ENCODE measurements at places on chromosomes 6 and 20.

DNA sequence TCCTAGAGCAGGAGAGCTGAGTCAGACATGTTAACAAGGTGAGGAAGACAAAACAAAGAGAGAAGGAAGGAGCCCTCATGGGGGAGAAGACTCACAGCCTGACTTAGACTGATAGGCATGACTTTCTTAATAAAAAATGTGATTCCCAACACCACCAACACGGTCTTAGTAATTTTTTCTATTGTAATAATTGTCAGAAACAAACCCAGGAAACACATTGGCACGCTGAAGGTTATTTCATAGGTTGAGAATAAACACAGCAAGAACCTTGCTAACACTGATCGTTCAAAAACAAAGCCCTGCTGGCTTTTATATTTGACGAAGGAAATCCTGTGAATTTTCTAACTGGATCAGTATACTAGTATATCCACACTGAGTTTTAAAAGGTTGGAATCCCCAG lies 286.8 kb downstream of the HACE1 start:
- no peak for DNase-seq

GRCh38 chr6:113699239-113699638 lies 157.9 kb upstream of the MARCKS start:
- DNase-seq = no peak

DNA sequence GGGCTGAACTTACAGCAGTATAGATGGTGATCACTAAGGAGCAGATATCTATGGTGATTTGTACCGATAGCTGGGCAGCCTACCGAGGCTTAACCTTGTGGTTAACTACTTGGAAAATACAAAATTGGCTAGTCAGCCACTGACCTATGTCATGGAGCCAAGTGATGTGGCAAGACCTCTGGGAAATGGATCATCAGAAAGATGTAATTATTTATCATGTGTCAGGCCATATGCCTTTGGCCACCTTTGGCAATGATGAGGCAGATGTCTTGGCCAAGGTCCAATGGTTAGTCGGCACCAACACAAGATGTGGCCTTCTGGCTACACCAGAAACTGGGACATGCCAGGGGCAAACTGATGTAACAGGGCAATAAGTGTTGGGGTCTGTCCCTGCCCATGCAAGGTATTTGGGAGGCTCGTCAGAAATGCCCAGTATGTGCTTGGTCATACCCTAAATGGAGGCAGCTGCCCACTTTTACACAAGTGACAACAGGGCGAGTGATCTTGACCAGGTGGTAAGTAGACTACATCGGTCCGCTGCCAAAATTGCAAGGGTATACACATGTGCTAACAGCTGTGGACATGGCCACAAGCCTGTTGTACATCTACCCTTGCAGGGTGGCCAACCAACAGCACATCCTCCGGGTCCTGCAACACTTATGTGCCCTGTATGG lies 30.1 kb downstream of the HDDC2 start:
- DNase-seq = no peak

GRCh38 chr20:63495741-63496595 lies 2.9 kb downstream of the EEF1A2 start:
- peak; percentile 71 for DNase-seq

GRCh38 chr6:26295691-26296555 lies 69.1 kb upstream of the BTN3A2 start:
- DNase-seq = no peak

GRCh38 chr6:154602296-154602695 lies 91.8 kb upstream of the CNKSR3 start:
- DNase-seq = no peak

DNA sequence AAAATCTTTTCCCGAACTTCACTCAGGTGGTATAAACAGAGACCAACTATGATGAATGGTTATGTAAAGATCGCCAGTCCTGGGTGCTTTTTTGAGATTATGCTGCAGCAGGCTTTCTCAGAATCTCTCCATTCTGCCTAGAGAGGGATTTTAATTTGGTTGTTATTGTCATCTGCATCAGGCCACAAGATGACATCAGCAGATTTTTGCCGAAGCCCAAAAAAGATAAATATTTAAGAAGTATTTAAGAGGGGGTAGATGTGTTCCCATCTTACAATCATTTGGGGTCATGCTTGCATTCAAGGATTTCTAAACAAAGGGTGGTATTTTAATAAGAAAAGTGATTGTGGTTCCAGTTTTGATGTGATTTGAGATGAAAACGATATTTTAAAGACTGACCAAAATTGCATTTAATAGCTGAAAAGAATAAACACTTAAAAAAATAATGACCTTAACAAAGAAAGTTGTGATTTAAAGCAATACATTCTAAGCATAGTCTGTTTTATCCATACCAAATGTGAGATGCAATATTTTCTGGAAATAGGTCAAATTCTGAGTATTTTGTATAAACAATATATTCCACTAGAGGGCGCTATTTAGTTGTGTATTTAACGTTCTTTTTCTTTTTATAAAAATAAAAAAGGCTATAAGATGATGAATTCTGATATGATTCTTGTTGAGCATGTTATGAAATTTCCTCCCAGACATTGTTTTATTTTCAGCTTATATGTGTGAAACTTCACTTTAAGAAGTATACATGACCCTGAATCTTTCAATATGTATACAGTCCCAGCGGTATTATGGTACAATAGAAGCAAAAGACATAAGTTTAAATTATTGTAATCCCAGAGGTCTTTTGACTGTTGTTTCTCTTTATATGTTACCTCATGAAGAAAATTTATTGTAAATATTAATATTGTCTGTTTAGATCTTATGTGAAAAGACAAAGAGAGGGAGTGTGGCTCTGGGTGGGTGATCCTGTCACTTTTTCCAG lies 51.0 kb upstream of the ZFP64 start:
- no peak for DNase-seq

GRCh38 chr6:91483415-91484105 lies 896.7 kb upstream of the MAP3K7 start:
- DNase-seq = no peak

GRCh38 chr6:137115658-137116057 lies 57.8 kb downstream of the IL22RA2 start:
- no peak for DNase-seq

DNA sequence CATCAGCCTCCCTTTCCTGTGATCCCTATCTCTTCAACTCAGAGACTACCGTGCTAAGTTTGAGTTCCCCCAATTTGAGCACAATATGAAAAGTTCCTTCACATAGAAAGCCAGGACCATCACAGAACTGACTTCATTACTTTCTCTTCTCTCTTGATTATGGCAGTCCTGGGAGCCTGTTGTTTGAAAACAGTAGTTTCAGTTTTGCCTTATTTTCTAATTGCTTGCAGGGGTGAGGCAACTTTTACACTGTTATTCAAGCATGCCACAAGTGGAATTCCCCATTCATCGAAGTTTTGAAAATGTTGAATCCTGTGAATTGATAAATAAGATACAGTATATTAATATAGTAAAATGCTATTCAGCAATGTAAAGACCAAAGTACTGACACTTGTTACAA lies 569.7 kb upstream of the MARCKS start:
- no peak for DNase-seq

All from naive thymus-derived CD4-positive, alpha-beta T cell (primary cell).